ENCODE measurements at places on chromosomes 4 and X. TPM values are rescaled to one million over a fixed set of nuclear protein-coding genes. Genes with fewer than 3 reads are reported as not detected.

- no peak for DNase-seq
Observed at GRCh38 chrX:115147220-115147619, 42.0 kb upstream of the RBMXL3 start.

Gene NSDHL
- total RNA-seq = 26.1 TPM

GRCh38 chrX:30781711-30782444 is 107.2 kb downstream of the TAB3 start:
- no peak for DNase-seq

Gene WDR17
- total RNA-seq = 4.4 TPM

DNA sequence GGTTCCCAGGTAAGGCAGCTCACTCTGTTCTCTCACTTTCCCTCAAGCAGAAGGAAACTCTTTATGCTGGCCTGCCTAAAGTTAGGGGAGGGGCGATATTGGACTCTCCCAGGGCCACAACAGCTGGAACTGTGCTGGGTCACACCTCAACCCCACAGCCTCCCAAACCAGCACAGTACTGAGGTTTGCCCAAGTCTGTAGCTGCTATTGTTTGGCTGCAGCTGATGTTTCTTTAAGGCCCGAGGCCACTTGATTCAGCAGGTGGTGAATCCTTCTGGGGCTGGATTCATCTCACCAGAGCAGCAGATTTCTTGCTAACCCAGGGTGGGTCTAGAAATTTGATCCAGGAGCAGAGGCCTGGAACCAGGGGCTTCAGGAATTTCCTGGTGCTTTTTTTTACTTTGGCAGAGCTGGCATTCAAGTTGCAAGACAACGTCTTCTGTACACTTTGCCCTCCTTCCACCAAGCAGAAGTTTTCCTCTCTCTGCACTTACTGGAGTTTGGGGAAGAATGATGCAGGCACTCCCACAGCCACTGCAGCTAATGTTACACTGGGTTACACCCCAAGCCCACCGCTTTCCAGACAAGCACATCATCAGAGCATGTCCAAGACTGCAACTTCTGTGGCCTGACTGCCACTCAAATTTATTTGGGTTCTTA is 544.7 kb upstream of the NDST4 start:
- DNase-seq = no peak

GRCh38 chrX:112851161-112851779 is 10.6 kb upstream of the AMOT start:
- DNase-seq = no peak

Data from WTC11 (cell line).